ENCODE measurements at places on chromosomes 13 and 19.
A peak's percentile ranks its signal among the peaks of the same experiment; 100 is the strongest.

GRCh38 chr19:6674868-6675305 is 4.9 kb upstream of the TNFSF14 start:
- DNase-seq = no peak

DNA sequence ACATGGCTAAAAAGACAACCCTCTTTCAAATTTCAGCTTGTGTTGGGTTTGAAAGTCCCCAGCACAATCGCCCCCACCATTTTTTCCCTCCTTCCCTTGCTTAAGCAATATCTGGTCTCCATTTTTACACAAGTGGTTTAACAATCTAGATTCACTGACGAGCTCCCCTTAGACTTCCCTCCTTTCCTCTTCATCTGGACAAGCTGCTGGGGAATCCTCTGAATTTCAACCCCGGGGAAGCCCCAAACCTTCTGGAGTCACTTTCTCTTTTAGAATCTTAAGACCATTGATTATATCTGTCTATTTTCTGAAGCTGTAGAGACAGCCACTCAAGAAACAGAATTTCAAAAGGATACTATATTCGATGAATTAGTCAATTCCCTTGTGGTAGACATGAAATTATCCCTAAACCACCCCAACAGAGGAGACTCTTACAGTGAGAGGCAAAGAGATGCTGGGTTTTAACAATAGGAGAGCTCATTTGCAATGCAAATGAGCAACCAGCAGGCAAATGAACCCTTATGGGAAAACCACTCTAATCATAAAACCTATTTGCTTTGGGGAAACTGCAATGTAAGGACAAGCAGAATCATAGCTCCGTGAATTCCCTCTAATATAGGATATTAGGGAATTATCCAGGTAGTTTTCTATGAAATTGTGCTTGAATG is 78.9 kb downstream of the TEX26 start:
- DNase-seq = peak; percentile 72

DNA sequence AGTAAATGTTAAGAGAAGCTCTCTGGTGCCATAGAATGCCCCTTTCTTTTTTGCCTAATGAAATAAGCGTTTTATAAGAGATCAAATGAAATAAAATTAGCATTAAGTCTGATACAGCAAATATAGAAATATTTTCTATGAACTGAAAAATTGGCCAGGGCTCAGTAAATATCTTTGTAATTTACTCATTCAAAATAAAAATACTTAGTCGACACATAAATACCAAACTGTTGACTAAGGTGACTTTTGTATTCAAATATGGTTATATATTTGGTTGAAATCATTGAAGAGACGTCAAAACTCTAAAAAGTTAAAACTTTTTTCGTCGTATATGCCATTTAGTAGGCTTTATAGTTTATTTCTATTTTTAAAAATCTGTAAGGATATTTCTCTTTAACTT is 25.6 kb downstream of the IPO5 start:
- no peak for DNase-seq

- DNase-seq = peak; percentile 76
Measured at GRCh38 chr13:43127103-43127798, 103.9 kb downstream of the DNAJC15 start.

DNA sequence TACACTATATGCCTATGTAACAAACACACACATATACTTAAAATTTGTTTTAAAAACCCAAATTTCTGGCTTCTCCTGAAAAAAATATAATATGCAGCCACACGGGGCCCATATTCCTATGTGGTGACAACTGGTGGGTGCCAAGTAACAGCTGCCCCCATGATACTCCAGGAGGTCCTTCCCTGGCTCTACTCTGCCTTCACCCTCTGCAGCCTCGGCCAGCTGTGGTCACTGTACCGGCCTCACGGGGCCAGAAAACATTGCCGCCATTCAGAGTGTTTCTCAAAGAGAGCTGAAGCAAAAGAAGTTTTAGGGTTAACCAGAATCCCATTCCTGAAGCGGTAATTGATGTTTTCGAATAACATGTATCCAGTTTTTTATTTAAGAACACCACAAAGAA is 32.6 kb upstream of the POP4 start:
- DNase-seq = no peak

DNA sequence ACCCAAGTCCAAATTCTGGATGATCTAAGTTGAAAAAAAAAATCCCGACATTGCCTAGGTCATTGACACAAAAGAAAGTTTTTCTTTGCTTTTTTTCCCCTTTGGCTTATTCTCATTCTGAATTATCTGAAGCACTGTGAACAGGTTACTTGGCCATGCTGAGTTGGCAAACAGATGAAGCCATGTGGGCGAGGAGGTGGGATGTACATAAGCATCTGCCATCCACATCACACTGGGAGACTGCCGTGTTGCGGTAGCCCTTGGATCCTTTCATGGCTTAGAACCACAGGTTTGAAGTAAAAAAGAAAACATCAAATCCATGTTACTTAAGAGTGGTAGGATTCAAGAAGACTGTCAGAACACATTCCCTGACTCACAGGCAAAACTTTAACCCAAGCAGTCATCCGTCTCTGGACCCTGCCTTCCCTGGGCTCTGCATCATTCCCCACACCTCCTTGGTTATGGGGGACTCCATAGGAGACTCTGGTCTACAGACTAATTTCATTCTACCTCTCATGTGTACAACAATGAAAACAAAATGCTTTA is 242.5 kb upstream of the SERP2 start:
- no peak for DNase-seq
